ENCODE measurements at places on chromosomes 1 and 21.

DNA sequence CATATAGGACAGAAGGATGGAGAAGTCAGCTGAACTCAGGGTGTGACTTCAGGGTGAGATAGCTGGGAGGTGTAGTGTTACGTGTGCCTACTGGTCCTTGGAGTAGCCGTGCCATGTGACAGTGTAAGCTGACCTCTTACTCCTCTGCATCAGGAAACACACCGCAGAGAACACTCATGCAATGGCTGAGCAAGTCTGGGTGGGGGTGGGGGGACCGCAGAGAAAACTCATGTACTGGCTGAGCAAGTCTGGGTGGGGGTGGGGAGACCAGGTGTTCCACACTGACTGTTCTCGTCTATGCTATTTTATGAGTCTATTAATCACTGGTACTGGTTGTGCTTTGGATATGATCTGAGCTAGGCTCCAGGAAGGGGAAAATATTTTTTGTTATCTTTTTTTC, 233.1 kb downstream of the PAPPA2 start:
- no peak for DNase-seq

DNA sequence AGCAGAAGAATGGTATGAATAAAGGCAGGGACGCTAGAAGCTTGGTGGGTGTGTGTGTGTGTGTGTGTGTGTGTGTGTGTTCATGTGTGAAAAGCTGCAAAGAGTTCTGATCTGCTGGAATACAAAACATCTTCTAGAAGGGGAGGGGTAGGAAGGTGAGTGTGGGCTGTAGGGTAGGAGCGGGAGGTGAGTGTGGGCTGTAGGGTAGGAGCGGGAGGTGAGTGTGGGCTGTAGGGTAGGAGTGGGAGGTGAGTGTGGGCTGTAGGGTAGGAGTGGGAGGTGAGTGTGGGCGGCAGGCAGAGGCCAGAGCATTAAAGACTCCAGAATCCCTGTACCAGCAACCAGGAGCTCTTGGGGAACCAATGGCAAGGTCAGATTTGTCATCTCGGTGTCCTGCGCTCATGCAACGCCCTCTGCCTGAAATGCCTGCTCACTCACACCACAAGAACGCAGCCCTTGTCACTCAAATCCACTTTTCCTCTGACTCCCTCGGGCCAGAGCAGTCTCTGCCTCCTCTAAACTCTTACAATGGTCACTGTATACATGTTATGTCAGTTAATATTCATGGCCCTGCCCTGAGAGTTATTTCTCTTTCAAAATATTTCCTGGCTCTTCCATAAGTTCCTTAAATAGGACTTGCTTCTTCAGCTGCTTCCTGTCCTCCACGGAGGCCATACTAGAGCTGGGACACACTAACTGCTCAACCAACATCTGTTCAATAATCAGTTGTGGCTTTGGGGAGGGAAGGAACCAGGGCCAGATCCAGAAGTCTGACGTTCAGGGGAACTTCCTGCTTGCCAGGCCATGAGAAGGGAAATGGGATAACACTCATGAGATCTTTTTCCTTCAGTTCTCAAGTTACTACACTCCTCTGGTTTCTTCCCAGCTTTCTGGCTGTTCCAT, 53.6 kb upstream of the ZNF644 start:
- DNase-seq = no peak

GRCh38 chr1:155305881-155306391, 2.7 kb upstream of the FDPS start:
- DNase-seq = no peak

DNA sequence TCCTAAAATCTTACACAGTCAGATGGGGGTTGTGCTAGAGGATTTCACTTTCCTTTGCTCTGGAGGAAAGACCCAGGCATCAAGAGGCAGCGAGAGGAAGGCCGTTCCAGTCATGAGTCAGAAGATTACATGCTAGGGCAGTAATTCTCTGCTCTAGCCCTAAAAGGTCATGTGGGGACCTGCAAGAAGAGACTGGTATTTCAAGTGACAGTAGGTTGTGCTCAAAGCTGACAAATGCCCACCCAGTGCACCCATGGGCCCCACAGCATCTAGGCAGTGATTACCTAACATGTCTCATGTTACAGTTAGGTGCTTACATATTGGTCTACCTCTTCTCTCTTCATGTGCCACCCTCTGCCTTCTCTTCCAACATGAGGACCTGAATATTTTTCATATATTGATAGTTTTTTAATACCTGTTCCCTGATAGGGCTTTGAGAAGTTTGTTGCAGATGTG, 99.7 kb upstream of the BEND5 start:
- no peak for DNase-seq

DNA sequence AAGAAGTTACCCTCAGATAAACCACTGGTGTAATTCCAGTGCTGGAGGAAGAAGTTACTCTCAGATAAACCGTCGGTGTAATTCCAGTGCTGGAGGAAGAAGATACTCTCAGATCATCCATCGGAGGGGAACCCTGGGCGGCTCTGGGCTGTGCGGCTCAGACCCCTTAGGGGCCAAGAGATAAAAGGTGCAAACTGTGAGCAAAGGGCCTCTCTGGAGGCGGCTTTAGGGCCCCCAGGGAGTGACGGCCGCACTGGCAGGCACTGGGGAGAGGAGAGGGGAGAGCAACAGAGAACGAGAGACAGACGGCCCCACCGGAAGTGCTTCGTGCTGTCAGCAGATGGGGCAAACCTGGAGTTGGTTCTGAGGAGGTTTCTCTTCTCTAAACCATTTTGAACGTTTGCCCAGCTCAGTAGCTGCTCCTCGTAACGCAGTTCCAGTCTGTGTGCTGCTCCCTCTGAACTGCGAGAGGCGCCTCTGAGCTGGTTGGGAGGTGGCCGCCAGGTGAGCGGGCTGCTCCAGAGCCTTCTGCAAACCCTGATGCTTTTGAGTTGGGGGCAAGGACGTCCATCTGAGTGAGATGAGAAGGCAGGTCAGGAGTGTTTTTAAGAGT, 62.6 kb upstream of the COL6A1 start:
- no peak for DNase-seq

GRCh38 chr21:45018131-45019075, 56.0 kb upstream of the ADARB1 start:
- no peak for DNase-seq

DNA sequence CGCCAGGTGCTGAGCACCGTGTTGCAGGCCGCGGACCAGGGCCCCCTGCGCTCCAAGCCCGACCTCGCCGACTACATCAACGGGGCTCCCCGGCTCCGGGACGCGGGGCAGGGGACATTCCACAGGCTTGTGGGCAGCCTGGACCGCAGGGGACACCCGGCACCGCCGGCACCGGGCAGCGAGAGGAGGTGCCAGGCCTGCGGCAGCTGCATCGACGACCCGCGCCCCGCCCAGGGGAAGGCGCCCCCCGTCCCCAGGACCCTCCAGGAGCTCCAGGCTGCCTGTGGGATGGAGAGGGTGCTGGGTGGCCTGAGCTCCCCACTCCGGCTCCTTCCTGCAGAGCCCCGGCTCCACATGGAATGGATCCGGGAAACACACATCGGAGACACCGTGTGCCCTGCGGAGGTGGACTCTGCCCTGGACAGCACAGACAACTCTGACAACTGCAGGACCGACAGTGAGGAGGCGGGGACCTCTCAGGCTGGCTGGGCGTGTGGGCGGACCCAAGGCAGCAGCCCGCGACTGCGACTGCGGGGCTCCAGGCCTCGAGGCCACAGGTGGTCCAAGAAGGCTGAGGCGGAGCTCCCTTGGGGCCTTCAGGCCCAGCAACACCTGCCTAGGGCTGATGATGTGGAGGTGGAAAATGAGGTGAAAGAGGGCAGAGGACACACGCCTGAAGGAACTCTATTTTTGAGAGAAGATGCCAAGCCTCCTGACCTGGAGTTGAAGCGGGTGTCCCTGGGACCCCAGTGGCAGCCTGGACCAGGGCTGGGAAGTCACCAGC, 22.8 kb downstream of the KIAA1614 start:
- DNase-seq = no peak

DNA sequence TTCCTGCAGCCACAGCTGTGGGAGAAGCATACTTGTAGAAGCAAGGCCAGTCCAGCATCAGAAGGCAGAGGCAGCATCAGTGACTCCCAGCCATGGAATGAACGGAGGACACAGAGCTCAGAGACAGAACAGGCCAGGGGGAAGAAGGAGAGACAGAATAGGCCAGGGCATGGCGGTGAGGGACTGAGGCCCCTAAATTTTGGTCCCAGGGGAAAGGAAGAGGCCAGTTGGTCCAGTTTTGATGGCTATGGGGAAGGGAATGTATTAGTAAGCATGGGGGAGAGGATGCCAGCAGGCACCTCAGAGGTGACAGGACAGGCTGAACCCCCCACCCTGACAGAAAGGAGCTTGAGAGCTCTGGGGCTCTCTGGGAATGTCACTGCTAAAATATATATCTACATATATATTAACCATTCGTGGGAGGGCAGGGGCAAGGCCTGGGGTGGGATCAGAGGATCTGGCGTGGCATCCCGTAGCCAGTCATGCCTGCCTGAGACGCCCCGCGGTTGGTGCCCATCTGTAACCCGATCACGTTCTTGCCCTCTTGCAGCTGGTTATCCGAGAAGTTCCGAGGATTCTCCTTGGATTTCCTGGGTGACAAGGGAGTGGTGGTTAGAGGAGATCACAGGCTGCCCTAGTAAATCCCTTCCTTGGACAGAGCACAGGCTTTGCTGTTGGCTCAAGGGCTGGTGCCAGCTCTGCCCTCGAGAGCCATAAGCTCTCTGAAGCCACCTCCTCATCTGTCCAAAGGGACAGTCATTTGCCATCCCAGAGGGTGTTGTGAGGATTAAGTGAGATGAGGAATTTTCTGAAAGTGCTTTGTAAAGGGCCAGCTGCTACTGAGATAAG, 6.7 kb downstream of the TAGLN2 start:
- DNase-seq = no peak

GRCh38 chr1:92399076-92399475, 87.6 kb downstream of the GFI1 start:
- DNase-seq = no peak

GRCh38 chr1:94081566-94082344, 39.2 kb downstream of the ABCA4 start:
- no peak for DNase-seq

DNA sequence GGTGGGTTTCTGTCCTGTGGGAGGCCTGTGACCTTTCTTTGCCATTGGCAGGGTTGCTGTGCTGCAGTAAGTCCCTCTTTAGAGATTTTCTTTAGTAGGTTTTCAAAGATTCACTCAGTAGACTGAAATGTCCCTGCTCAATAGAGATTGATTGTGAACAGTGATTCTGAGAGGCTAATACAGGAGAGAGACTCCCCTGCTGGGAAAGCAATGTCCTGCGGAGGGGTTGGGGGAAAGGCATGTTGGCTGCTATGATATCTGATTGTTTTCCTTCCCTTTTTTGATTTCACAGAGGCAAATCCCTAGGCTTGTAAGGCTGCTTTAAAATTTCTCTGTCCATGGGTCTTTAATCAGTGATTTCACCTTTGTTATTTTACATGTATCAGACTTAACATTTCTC, 589.9 kb downstream of the ADGRL2 start:
- no peak for DNase-seq

DNA sequence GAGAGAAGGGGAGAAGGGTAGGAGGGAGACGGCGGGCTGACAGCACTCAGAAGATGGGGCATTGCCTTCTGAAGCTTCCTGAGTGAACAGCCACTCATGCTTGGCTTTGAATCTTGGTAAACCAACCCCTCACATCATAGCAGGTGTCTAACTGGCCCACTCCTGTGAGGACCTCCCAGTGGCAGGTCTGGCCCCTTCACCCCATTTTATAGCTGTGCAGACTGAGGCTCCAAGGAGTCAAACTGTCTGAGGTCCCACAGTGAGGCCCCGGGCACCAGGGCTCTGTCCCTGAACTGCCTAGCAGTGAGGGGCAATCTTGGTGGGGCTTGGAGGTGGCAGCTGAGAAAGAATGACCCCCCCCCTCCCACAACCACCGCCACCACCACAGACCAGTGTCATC, 41.0 kb downstream of the SDC3 start:
- no peak for DNase-seq

GRCh38 chr1:151311011-151311410, 16.2 kb downstream of the PI4KB start:
- no peak for DNase-seq

GRCh38 chr1:33898881-33899280, 35.0 kb downstream of the HMGB4 start:
- DNase-seq = no peak

DNA sequence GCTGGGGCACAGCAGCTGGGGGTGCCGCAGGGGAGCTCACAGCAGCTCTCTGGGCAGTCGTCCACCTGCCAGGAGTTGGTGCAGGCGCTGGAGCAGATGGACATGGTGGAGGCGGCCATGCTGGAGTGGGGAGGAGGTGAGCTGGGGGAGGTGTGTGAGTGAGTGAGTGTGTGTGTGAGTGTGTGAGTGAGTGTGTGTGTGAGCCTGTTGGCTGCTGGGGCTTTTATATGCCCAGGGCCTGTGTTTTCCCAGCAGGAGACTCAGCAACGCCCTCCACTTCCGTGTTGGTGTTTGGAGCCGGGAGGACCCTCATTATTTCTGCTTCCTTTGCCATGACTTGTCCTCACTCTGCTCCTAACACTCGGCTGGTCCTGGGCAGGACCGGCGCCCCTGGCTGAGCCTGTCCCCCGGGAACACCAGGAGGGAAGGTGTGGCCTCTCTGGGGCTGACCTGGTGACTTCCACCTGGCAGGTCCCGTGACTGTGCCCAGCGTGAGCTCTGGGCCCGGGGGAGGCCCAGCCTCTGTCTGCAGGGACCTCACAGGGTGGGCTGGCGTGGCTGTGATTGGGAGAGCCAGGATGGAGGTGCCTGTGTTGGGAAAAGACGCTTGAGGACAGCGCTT, at the start of gene KRTAP10-2:
Gene KRTAP10-2 (minus strand): TSS at position 166 of the 622 bp plus-strand sequence. CDS start 47 bp downstream, at position 119.
- DNase-seq = no peak

GRCh38 chr1:5966543-5967205, 25.6 kb downstream of the NPHP4 start:
- no peak for DNase-seq

GRCh38 chr1:10598389-10598702, 123.6 kb downstream of the PEX14 start:
- no peak for DNase-seq

- no peak for DNase-seq
These were observed 3.1 kb upstream of the HMGCS2 start for GRCh38 chr1:119771770-119772169.

DNA sequence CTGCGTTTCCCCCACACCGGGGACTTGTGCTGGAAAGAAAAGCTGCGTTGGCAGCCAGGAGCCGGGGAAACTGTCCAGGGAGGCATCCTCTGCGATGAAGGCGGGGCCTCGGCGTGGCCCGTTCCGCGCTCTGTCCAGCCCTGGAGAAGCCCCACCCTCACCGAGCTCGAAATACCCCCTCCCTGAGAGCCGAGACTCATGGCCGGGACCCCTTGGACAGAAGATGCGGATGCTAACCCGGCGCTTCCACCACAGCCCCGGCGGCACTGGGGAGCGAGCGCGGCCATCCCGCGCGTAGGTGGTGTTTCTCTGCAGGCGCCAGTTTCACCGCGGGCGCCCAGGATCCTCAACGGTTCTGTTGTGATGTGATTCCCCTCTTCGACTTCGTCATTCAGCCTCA, 31.6 kb downstream of the PDE9A start:
- no peak for DNase-seq

GRCh38 chr1:156464335-156464734, 36.2 kb downstream of the MEF2D start:
- no peak for DNase-seq

- no peak for DNase-seq
These were observed 16.6 kb downstream of the ANGPTL3 start for GRCh38 chr1:62613890-62614289.

GRCh38 chr1:162421258-162422164, 9.6 kb upstream of the SH2D1B start:
- DNase-seq = no peak
